ENCODE measurements at places on chromosomes 5 and 9. TPM values are rescaled to one million over a fixed set of nuclear protein-coding genes. Genes with fewer than 3 reads are reported as not detected.

Gene TEK
- total RNA-seq: 25.8 TPM

- no peaks in the 10 kb centered on the region for H3K27me3 ChIP-seq
- H3K36me3 ChIP-seq: no peaks in the 10 kb centered on the region
- H3K27ac ChIP-seq: no peak overlapping the region
- no peak overlapping the region for H3K4me3 ChIP-seq
- DNase-seq: no peak
- H3K4me1 ChIP-seq: peaks cover 6% of the 10 kb centered on the region
Observed at GRCh38 chr9:121399883-121400607, 30.0 kb upstream of the STOM start.

Gene KCNMB1
- total RNA-seq: 1.1 TPM

DNA sequence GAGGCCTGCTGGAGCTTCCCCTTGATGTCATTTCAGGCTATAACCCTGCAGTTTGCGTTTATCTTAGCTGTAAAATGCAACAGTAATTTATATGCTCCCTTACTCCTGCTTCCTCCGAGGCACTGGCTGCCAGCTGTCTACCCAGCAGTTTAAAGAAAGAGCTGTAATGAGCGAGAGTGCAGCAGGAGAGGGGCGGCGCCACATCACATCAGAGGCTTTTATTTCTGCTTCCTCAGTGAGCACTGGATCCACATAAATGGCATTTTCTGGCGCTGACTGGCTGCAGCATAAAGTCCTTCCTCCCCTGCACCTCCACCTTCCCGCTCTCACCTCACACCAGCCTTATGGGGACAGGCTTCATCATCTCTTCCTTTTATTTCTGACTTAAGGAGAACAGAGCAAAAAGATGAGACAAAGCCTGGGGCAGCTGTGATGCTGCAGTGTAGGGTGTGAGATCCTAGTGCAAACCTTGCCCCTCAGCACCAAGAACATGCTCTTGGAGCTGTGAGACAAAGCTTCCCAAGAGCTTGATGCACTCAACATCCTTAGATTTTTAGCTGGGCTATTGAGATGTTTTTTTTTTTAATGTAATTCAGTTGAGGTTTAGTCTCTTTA, 829.6 kb upstream of the ZNF608 start:
- peaks cover 5% of the 10 kb centered on the region for H3K4me1 ChIP-seq
- no peak overlapping the region for H3K27ac ChIP-seq
- H3K4me3 ChIP-seq: no peak overlapping the region
- H3K27me3 ChIP-seq: no peaks in the 10 kb centered on the region
- DNase-seq: no peak
- no peaks in the 10 kb centered on the region for H3K36me3 ChIP-seq

Gene ARRDC3
- total RNA-seq: 123 TPM

Gene EQTN
- not detected for total RNA-seq

DNA sequence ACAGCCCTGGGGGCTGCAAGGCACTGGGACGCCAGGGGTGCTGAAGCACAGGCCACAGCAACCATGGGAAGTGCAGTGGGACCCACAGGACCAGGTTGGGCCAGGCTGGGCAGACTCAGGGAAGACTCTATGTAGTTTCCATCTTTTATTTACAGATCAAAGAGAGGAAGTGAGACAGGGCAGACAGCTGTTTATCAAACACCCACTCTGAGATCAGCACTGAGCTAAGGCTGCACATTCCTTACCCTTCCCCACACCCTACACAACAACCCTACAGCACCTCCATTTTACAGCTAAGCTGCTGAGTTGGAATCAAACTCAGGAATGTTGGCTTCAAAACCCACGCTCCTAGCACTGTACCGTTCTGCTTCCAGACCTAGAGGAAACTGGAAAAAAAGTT, 19.8 kb downstream of the BARHL1 start:
- no peak overlapping the region for H3K4me3 ChIP-seq
- no peak overlapping the region for H3K27ac ChIP-seq
- no peaks in the 10 kb centered on the region for H3K27me3 ChIP-seq
- H3K36me3 ChIP-seq: peaks cover 4% of the 10 kb centered on the region
- no peak for DNase-seq
- H3K4me1 ChIP-seq: no peaks in the 10 kb centered on the region

GRCh38 chr5:103473725-103474124, 88.9 kb downstream of the NUDT12 start:
- no peaks in the 10 kb centered on the region for H3K27me3 ChIP-seq
- DNase-seq: no peak
- H3K27ac ChIP-seq: no peak overlapping the region
- H3K4me3 ChIP-seq: no peak overlapping the region

GRCh38 chr5:100131161-100131560, 404.0 kb upstream of the FAM174A start:
- no peak for DNase-seq
- no peaks in the 10 kb centered on the region for H3K4me1 ChIP-seq
- no peaks in the 10 kb centered on the region for H3K27me3 ChIP-seq
- no peak overlapping the region for H3K4me3 ChIP-seq

GRCh38 chr9:279674-280073, 65.0 kb downstream of the DOCK8 start:
- no peaks in the 10 kb centered on the region for H3K4me1 ChIP-seq
- no peaks in the 10 kb centered on the region for H3K27me3 ChIP-seq
- H3K27ac ChIP-seq: no peak overlapping the region
- H3K36me3 ChIP-seq: no peaks in the 10 kb centered on the region
- no peak overlapping the region for H3K4me3 ChIP-seq

DNA sequence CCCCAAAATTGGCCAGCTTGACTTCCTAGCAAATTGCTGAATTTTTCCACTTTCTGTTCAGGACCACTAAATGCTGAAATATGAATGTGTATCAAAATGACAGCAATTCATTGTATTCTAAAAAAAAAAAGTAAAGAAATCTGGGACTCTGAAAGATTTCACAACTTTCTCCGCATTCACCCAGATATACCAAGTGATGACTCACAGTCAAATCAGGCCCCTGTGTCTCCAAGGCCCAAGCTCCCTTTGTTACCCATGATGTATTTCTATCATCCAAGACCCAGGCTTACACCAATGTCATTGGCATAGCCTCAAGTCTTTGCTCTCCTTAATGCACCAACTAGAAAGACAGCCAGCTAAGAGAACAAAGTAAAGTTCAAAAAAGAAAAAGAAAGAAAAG, 493.9 kb downstream of the NTRK2 start:
- no peak overlapping the region for H3K4me3 ChIP-seq
- H3K27me3 ChIP-seq: no peaks in the 10 kb centered on the region
- DNase-seq: no peak
- no peaks in the 10 kb centered on the region for H3K36me3 ChIP-seq
- H3K27ac ChIP-seq: no peak overlapping the region

DNA sequence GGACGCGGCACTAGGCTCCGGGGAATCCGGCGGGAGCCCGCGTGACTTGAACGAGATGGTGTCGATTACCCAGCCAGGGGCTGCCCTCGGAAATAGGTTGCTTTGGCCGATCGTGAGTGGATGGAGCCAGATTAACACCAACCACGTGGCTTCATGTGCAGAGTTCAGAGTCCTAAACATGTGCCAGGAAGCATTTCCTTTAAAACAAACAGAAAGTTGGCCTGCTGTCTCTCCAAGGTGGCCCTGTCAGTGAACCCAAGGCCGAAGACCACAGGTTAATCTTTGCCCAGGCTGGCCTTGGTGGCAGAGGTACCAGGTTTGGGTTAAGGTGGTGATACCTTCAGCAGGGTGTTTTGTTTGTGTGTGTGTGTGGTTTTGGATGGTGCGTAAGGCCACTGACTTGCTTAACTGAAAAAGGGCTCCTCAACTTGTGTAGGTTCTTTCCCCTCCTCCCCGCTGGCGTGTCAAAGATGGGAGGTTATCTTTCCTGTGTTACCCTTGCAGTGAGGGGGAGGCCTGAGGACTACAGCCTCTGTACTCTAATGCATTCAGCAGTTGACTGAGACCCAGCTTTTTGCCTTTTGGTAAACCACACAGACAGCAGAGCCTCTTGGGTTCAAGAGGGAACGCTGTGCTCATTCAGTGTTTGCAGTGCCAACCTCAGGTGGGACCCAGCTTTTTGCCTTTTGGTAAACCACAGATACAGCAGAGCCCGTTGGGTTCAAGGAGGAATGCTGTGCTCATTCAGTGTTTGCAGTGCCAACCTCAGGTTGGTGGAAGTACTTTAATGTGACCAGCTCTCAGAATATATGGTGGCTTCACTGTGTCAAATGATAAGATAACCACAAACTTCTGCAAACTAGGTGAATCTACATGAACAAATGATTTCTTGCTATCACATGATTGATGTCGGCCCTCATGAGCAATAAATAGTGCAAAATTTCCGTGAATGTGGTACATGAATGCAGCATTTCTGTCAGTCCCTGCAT, 1.4 kb downstream of the IQGAP2 start:
- peak overlapping the region; percentile 82 for H3K27ac ChIP-seq
- DNase-seq: peak; percentile 46
- peaks cover 22% of the 10 kb centered on the region for H3K4me1 ChIP-seq
- no peaks in the 10 kb centered on the region for H3K36me3 ChIP-seq
- H3K27me3 ChIP-seq: no peaks in the 10 kb centered on the region

Gene PTGES
- 4.2 TPM for total RNA-seq

DNA sequence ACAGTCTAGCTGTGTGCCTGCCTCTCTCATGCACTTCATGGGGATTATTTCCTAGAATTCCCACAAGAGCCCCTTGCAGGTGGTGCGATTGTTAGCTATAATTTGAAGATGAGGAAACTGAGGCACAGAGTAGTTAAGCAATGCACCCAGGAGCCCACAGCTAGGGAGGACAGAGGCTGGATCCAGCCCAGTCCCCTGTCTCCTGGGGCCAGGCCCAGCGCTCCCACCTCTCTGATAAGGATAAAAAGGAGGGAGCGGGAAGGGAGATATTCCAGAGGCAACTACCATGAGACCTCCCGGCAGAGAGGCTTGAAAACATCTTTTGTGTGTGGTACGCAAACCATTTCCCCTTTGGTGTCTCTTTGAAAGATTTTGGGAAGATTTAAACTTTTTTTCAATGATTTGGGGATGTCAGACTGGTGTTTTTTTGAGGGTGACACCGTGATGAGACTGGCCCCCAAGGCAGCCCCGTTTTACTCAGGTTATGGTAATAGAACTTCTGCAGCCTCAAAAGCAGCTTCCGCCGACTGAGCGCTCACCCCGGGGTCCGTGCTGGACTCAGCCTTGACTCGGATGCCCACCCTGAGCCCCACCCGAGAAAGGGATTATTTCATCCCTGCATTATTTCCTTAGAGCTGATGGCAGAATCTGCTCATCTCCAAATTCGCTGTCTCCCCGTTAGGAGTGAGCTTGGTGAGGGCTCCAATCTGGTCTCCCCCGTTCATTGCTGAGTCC, 144.7 kb upstream of the IER5L start:
- no peaks in the 10 kb centered on the region for H3K36me3 ChIP-seq
- peak overlapping the region; percentile 53 for H3K4me3 ChIP-seq
- no peak for DNase-seq
- H3K27ac ChIP-seq: peak overlapping the region; percentile 77
- H3K4me1 ChIP-seq: peaks cover 35% of the 10 kb centered on the region

Gene SNX30
- total RNA-seq: 46.9 TPM

All from upper lobe of left lung (tissue), 6 donors.